Naive B cell (primary cell): ENCODE measurements at places on chromosomes 16 and 17. TPM values are rescaled to one million over a fixed set of nuclear protein-coding genes. Genes with fewer than 3 reads are reported as not detected.

- H3K27ac ChIP-seq: no peak within 1 kb of the TSS
- peaks cover 30% of the 10 kb centered on the region for H3K4me1 ChIP-seq
- peak; percentile 79 for DNase-seq
- H3K27me3 ChIP-seq: peaks cover 24% of the 10 kb centered on the region
Observed at GRCh38 chr17:2054512-2055291, at the start of gene HIC1. Gene HIC1 (plus strand): TSS chr17:2055103. CDS start chr17:2056691, 1,588 bp downstream.

- DNase-seq: no peak
- H3K27ac ChIP-seq: no peak overlapping the region
- H3K4me3 ChIP-seq: no peak overlapping the region
- H3K27me3 ChIP-seq: peaks cover 65% of the 10 kb centered on the region
- H3K36me3 ChIP-seq: no peaks in the 10 kb centered on the region
- peaks cover 8% of the 10 kb centered on the region for H3K4me1 ChIP-seq
Observed at GRCh38 chr17:79684132-79684985, 46.4 kb upstream of the ENPP7 start.

GRCh38 chr17:44381810-44382305 is 7.6 kb downstream of the ITGA2B start:
- no peak overlapping the region for H3K4me3 ChIP-seq
- H3K36me3 ChIP-seq: no peaks in the 10 kb centered on the region
- no peak for DNase-seq
- H3K4me1 ChIP-seq: peaks cover 11% of the 10 kb centered on the region

DNA sequence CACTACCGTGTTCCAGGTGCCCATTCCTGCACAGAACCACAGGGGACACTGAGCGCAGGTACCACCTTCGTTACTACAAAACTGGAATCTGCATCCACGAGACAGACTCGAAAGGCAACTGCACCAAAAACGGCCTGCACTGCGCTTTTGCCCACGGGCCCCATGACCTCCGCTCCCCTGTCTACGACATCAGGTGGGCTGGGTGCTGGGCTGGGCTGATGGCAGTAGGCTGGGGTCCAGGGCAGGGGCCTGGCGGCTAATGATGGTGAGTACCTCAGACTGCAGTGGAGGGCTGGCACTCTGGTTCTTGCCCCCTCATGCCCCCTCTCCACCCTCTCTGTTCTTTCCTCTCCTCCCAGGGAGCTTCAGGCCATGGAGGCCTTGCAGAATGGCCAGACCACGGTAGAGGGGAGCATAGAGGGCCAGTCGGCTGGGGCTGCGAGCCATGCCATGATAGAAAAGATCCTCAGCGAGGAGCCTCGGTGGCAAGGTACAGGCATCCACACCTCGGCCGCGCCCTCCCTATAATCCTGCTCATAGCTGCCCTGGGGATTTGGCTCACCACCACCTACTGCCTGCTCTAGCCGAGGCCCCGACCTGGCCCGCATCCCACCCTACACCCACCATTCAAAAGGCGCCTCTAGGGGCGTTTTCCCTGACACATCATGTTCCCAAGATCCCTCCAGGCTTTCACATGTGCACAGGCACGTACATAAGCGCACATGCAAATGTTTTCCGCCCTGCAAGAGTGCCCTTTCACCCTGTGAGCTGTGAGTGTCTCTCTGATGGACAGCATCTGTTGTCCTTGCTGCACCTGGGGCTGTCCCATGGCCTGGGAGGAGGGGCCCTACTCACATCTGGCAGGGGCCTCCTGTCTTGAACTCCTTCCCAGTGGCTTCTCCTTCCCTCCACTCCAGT is 27.7 kb downstream of the UNK start:
- no peaks in the 10 kb centered on the region for H3K27me3 ChIP-seq
- no peak overlapping the region for H3K27ac ChIP-seq
- H3K4me3 ChIP-seq: no peak overlapping the region
- H3K4me1 ChIP-seq: peaks cover 14% of the 10 kb centered on the region
- no peak for DNase-seq
- no peaks in the 10 kb centered on the region for H3K36me3 ChIP-seq

DNA sequence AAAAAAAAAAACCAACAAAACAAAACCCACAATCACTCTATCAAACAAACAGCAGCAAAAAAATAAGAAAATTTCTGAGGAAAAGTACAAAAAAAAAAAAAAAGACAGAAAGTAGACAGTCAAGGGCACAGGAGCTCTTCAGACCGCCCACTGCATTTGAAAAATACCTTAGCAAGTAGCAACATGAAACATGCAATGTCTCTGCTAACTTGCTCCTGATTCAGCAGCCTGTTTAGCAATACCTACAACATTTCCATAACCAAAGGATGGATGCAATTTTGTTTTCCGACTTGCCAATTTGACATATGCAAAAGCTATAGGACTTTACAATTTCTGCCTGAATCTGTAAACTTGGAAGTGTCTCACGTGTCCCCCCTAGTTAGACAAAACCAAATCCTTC is 57.4 kb downstream of the SYNRG start:
- H3K27me3 ChIP-seq: no peaks in the 10 kb centered on the region
- H3K36me3 ChIP-seq: no peaks in the 10 kb centered on the region
- H3K4me3 ChIP-seq: no peak overlapping the region
- peaks cover 26% of the 10 kb centered on the region for H3K4me1 ChIP-seq
- no peak for DNase-seq
- H3K27ac ChIP-seq: peak overlapping the region; percentile 68

DNA sequence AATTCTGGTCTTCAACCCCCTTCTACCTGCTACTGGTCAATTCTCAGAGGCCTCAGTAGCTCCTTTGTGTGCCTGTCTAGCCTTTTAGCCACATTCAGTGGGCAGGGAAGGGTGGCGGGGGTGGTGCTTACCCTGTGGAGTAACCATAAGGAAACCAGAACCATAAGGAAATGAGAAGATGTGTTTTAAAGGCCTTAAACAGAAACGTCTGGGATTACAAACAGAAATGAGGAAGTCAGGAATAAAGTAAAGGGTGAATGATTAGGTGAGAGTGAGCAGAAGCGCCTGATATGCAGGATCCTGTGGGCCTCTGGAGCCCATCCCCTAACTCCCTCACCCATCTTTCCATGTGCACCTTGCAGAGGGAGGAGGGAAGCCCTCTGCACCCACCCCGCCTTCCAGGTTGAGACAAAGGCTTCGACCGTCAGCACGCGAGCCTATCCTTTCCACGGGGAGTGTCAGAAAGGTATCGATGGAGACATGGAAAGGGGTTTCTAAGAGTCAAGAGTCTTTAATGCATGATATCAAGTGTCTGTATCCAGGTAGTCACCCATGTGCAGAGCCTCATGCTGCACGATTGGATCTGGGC is 20.4 kb downstream of the KIAA0513 start:
- H3K4me1 ChIP-seq: peaks cover 4% of the 10 kb centered on the region
- no peak overlapping the region for H3K4me3 ChIP-seq
- peaks cover 45% of the 10 kb centered on the region for H3K27me3 ChIP-seq
- no peak overlapping the region for H3K27ac ChIP-seq
- no peaks in the 10 kb centered on the region for H3K36me3 ChIP-seq
- no peak for DNase-seq

- H3K36me3 ChIP-seq: no peaks in the 10 kb centered on the region
- H3K27ac ChIP-seq: no peak overlapping the region
- peaks cover 41% of the 10 kb centered on the region for H3K27me3 ChIP-seq
- DNase-seq: no peak
- H3K4me3 ChIP-seq: no peak overlapping the region
Observed at GRCh38 chr16:23025692-23026307, 123.5 kb downstream of the USP31 start.

- no peak for DNase-seq
- H3K27ac ChIP-seq: no peak overlapping the region
- H3K4me3 ChIP-seq: no peak overlapping the region
- no peaks in the 10 kb centered on the region for H3K27me3 ChIP-seq
- H3K36me3 ChIP-seq: peaks cover 16% of the 10 kb centered on the region
Observed at GRCh38 chr17:73439597-73439996, 127.8 kb upstream of the CDC42EP4 start.

DNA sequence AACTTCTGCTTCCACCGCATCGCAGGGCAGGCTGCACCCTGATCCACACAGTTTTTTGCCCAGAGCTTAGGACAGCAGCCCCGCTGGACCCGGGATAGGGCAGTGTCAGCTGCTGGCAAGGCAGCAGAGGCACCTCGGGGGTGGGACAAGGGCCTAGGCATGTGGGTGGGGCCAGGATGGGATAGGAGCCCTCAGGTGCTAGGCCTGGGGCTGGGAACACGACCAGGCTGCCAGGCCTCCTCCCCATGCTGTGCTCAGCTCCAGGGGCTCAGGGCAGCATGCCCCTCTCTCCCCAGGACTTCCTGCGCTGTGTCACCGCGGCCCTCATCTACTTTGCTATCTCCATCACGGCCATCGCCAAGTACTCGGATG is 4.6 kb downstream of the CMTM3 start:
- no peak overlapping the region for H3K27ac ChIP-seq
- H3K4me3 ChIP-seq: no peak overlapping the region
- peaks cover 10% of the 10 kb centered on the region for H3K36me3 ChIP-seq
- peaks cover 6% of the 10 kb centered on the region for H3K27me3 ChIP-seq
- DNase-seq: no peak
- peaks cover 31% of the 10 kb centered on the region for H3K4me1 ChIP-seq

DNA sequence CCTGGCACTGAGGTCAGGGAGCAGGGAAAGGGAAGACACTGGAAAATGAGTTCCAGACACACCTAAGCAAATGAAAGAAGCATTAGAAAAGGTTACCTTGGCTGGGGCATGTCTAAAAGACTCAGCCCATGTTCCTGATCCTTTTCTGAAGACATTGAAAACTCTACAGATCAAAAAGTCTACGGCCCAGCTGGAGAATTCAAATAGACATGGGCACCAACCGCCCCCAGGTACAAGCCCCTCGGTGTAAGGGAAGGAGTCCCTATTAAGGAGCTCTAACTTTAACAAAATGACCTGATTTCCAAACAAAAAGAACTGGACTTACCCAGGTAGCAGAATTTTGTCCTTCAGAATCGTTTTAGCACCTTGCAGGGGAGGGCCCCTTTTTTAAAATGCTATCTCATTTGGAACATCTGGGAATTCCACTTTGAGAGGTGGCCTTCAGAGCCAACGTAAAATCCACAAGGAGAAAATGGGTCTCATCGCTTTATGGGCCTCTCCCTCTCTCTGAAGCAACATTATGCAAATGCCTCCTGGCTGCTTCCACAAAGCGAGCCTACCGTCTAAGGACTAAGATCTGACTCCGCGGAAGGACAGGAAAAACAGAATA is 43.6 kb upstream of the RBFOX3 start:
- no peaks in the 10 kb centered on the region for H3K4me1 ChIP-seq
- no peak for DNase-seq
- peaks cover 7% of the 10 kb centered on the region for H3K36me3 ChIP-seq
- H3K27me3 ChIP-seq: peaks cover 70% of the 10 kb centered on the region

DNA sequence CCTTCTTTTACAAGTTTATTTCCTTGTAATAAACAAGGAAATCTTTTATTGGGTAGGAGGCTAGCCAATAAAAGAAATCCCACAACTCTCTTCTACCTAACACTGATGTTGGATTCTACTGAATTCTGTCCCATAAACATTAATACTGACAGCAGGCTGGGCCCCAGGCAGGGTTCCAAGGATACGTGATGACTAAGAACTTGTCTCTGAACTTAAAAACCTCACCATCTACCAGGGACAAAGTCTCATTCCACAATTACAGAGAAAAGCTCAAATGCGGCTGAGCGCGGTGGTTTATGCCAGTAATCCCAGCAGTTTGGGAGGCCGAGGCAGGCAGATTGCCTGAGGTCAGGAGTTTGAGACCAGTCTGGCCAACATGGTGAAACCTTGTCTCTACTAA is 64.9 kb downstream of the ARHGAP17 start:
- H3K4me3 ChIP-seq: no peak overlapping the region
- H3K36me3 ChIP-seq: peaks cover 28% of the 10 kb centered on the region
- H3K27me3 ChIP-seq: no peaks in the 10 kb centered on the region
- H3K4me1 ChIP-seq: peaks cover 9% of the 10 kb centered on the region
- H3K27ac ChIP-seq: no peak overlapping the region

DNA sequence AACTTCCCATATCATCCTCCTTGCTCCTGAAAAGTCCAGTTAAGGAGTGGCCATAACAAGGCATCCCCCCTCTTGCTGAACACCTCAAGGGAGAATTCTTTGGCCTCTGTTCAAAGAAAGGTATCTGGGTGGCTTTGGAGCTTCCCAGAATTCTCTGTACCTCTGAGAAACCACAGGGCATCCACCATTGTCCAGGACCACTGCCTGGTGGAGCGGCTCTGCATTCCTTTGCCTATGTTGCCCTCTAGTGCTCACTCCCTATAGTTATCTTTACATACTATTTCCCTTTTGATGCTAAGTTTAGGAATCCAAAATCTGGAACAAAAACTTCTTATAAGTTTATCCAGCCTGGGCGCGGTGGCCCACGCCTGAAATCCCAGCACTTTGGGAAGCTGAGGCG is 30.3 kb downstream of the CHD9NB start:
- no peaks in the 10 kb centered on the region for H3K36me3 ChIP-seq
- H3K27me3 ChIP-seq: no peaks in the 10 kb centered on the region
- no peak for DNase-seq
- H3K4me3 ChIP-seq: no peak overlapping the region

- H3K27me3 ChIP-seq: no peaks in the 10 kb centered on the region
- peaks cover 28% of the 10 kb centered on the region for H3K4me1 ChIP-seq
- peak within 1 kb of the TSS; percentile 84 for H3K4me3 ChIP-seq
- DNase-seq: no peak
- peaks cover 2% of the 10 kb centered on the region for H3K36me3 ChIP-seq
Observed at GRCh38 chr17:45432405-45433158, at the start of gene ARHGAP27. Gene ARHGAP27 (minus strand): TSS chr17:45432870. CDS start chr17:45430279, 2,591 bp downstream.

DNA sequence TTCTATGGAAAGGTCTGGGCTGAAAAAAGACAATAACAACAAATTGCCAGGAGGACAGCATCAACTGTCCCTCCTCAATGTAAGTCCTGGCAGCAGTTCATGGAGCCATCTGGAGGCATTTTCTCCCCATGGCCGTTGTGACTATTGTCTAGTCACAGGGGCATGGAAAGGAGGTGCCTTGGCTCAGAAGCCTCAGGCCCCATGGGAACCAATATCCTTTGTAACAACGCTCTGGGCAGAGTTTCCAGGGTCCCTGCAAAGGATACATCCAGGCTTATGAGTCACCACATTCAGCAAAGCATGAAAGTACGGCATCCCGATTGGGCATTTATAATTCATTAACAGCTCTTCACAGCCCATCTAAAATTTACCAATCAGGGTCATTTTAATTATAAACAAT is 85.2 kb downstream of the GLG1 start:
- H3K4me3 ChIP-seq: no peak overlapping the region
- no peak for DNase-seq
- H3K27ac ChIP-seq: no peak overlapping the region
- peaks cover 8% of the 10 kb centered on the region for H3K36me3 ChIP-seq
- H3K4me1 ChIP-seq: peaks cover 27% of the 10 kb centered on the region
- H3K27me3 ChIP-seq: no peaks in the 10 kb centered on the region

- H3K4me1 ChIP-seq: peaks cover 95% of the 10 kb centered on the region
- no peaks in the 10 kb centered on the region for H3K27me3 ChIP-seq
- no peaks in the 10 kb centered on the region for H3K36me3 ChIP-seq
- peak overlapping the region; percentile 96 for H3K27ac ChIP-seq
- H3K4me3 ChIP-seq: peak overlapping the region; percentile 42
Observed at GRCh38 chr16:85986931-85987749, 88.2 kb downstream of the IRF8 start.

DNA sequence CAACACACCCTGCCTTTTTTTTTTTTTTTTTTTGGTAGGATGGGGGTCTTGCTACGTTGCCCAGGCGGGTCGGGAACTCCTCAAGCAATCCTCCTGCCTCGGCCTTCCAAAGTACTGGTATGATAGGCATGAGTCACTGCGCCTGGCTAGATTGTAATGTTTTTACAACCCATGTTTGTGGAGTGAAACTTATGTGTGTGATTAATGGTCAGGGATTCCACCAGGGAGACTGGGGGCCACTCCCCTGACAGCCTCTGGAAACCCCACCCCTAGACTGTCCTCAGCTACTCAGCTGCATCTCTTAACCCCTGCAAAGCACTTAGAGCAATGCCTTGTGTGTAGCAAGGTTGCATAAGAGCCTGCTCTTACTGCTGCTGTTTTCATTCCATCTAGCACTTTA is 220.5 kb downstream of the PARN start:
- H3K36me3 ChIP-seq: no peaks in the 10 kb centered on the region
- H3K4me3 ChIP-seq: no peak overlapping the region
- H3K27me3 ChIP-seq: no peaks in the 10 kb centered on the region

Gene OTOP3
- polyA plus RNA-seq: not detected

Gene KRT23
- not detected for polyA plus RNA-seq

Gene NEK8
- 20.3 TPM for polyA plus RNA-seq

Gene GUCY2D
- polyA plus RNA-seq: not detected

Gene HERPUD1
- polyA plus RNA-seq: 681 TPM
